ENCODE measurements at places on chromosomes 13 and 19.

GRCh38 chr13:108787700-108788414, 158.4 kb downstream of the MYO16 start:
- no peak for DNase-seq

DNA sequence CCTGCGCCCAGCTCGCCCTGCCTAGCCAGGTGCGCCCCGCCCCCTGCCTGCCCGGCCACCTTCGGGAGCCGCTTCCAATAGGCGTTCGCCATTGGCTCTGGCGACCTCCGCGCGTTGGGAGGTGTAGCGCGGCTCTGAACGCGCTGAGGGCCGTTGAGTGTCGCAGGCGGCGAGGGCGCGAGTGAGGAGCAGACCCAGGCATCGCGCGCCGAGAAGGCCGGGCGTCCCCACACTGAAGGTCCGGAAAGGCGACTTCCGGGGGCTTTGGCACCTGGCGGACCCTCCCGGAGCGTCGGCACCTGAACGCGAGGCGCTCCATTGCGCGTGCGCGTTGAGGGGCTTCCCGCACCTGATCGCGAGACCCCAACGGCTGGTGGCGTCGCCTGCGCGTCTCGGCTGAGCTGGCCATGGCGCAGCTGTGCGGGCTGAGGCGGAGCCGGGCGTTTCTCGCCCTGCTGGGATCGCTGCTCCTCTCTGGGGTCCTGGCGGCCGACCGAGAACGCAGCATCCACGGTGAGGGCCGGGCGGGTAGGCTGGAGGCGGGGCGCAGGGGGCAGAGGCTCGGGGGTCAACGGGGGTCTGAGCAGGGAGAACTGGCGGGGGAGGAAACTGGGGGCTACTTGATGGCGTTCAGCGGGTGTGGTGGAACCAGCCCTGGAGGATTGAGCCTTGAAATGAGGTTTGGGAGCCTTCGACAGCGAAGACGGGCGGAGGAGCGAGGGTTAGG, at the start of gene SPINT2:
SPINT2 (plus strand) TSS at position 88 of the 727 bp plus-strand sequence; CDS start at position 408, 320 bp downstream.
- DNase-seq: no peak

- no peak for DNase-seq
These were observed 95.1 kb downstream of the TSHZ3 start for GRCh38 chr19:31254180-31254551.

- no peak for DNase-seq
These were observed 25.3 kb downstream of the POMP start for GRCh38 chr13:28684257-28684656.

DNA sequence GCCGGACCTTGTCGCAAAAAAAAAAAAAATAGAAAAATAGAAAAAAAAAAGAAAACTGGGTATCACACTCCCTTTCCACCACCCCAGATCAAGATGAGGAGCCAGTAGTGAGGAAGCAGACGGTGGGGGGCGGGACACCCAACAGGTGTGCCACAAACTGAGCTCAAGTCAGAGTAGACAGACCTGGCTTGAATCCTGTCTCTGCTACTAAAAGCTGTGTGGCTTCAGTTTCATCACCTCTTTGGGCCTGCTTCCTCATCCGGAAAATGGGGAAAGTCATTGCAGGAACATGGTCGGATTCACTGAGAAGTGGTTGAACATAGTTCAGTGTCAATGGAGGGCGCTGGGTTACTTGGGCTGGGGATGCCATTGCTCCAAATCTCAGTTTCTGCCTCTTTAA, 2.9 kb downstream of the HIF3A start:
- DNase-seq: no peak

DNA sequence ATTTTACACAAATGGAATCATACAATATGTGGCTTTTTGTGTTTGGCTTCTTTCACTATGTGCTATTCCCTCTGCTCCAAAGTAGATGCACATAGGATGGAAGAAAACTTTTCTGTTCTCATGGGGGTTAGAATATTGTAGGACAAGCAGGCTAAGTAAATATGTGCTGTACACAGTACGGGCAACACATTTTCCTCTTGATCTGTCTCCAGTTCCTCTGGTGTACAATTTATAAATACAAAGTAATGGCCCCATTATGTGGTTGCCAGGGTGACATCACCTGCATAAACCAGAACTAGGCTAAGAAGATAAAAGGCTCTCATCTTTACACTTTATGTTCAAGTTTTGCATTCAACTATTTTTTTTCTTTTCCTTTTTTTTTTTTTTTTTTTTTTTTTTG, 41.0 kb upstream of the SOX21 start:
- no peak for DNase-seq

GRCh38 chr19:4511300-4512054, 6.8 kb downstream of the PLIN4 start:
- DNase-seq: no peak

DNA sequence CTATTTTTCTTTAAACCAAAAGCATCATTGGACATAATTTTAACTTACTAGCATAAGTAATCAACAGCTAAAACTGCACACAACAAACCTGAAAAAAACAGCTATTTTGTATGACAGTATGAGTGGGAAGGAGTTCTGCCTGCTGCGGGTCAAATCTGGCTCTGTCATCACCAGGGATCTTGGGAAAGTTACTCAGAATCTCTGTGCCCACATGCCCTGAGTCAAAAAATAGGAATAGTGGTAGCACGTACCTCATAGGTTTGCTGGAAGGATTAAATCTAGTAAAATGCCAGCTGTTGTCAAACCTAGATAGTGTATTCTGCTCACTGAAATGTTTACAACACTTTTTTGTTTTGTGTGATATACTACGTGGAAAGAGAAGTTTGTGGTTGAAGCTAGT, 1.1 kb downstream of the CLN5 start:
- DNase-seq: no peak

DNA sequence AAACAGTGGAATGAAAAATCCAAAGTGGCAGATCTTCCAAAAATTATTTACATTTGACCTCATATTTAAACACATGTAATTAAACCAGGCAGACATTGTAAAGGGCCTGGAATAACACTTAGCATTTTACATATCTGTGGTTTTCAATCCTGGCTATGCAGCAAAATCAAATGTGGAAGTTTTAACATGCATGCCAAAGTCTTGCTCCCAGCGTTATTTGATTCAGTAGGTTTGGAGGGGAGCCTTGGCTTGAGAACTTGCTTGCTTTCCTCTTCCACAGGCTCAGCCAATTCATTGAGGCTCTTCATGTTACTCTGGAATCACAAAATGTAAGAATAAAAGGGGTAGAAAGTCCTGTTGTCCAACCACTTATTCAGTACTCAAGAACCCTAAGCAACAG, 42.5 kb upstream of the INTS6 start:
- no peak for DNase-seq

GRCh38 chr13:52837850-52838249, 10.6 kb downstream of the PCDH8 start:
- DNase-seq: no peak

DNA sequence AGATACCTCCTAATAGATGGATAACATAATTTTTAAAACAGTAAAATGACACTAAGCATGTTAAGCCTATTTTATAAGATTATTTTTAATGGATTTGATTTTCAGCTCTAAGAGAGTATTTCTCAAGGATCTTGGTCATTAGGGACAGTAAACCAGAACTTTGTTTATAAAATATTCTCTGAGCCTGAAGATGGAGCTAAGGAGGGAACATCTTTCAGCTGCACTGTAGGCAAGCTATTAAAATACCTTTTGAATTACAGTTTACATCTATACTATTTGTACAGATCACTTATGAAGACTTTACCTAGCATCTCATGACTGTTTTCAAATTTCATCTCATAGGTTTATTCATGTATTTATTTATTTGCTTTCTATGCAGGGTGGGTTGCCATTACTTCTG, 345.3 kb downstream of the MYO16 start:
- DNase-seq: no peak

- no peak for DNase-seq
These were observed 5.9 kb upstream of the NANOS2 start for GRCh38 chr19:45920458-45920857.

DNA sequence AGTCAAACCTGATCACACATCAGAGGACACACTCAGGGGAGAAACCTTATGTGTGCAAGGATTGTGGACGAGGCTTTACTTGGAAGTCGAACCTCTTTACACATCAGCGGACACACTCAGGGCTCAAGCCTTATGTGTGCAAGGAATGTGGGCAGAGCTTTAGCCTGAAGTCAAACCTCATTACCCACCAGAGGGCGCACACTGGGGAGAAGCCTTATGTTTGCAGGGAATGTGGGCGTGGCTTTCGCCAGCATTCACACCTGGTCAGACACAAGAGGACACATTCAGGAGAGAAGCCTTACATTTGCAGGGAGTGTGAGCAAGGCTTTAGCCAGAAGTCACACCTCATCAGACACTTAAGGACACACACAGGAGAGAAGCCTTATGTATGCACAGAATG, 8.2 kb upstream of the ZNF527 start:
- no peak for DNase-seq

DNA sequence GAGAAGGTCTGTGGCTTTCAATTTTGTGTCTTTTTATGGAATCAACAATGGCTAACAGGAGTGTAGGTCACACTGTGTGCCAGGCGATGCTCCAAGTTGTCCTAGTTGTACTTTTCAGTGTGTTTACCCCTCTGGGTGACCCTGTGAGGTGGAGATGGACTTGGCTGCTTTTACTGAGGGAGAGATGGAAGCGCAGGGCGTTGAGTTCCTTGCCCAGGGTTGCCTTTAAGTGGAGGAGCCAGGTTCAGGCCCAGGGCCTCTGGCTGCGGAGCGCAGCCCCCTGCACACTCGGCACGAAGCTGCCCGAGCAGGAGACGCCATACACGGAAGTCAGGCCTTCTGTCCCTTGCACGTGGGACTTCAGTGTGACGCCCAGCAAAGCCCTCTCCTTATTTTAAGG, 112.8 kb downstream of the RAB20 start:
- DNase-seq: no peak

GRCh38 chr19:36121486-36122124, 6.3 kb downstream of the TBCB start:
- no peak for DNase-seq

DNA sequence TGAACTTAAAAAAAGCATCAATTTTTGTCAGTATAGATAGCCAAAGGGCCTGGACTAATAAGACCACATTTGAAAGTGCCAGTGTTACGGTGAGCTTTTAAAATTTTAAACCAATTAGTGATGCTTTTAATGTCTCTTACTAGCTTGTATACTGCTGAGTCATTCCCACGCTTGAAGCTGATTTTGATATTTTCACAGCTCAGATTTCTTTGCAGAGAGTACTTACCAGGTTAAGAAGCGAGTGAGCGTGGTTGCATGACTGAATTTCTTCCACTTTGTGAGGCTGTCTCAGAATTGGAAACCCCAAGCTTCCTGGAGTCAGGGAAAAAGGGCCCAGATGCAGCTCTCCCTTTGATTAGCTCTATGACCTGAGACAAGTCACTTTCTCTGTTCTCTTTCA, 74.5 kb upstream of the NBEA start:
- no peak for DNase-seq

- DNase-seq: no peak
These were observed 60.0 kb downstream of the ZNF627 start for GRCh38 chr19:11657307-11657706.

DNA sequence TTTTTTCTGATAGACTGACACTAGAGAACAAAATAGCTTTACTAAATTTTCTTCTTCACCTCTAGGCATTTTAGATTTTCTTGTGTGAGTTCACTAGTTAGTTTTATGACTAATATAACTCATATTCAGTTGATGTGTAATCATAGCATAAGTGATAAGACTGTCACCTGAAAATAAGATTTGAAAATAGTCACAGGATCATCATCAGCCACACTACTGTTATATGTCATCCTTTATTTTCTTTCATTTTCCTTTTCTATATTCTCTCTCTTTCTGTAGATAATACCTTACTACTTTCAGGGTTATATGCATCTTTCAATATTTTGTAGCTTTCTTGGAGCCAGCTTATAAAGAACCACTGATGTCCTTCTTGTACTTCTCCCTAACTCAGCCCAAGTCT, 292.6 kb downstream of the TDRD3 start:
- no peak for DNase-seq

- DNase-seq: no peak
These were observed 11.8 kb upstream of the RCBTB1 start for GRCh38 chr13:49597043-49597641.

GRCh38 chr13:60152114-60152513, 11.6 kb downstream of the DIAPH3 start:
- DNase-seq: no peak

GRCh38 chr13:113781571-113781970, 22.5 kb downstream of the TMEM255B start:
- no peak for DNase-seq

- DNase-seq: no peak
These were observed 1.2 kb downstream of the RAB11B start for GRCh38 chr19:8391198-8392016.

GRCh38 chr13:72125561-72125960, 258.6 kb upstream of the DACH1 start:
- DNase-seq: no peak

DNA sequence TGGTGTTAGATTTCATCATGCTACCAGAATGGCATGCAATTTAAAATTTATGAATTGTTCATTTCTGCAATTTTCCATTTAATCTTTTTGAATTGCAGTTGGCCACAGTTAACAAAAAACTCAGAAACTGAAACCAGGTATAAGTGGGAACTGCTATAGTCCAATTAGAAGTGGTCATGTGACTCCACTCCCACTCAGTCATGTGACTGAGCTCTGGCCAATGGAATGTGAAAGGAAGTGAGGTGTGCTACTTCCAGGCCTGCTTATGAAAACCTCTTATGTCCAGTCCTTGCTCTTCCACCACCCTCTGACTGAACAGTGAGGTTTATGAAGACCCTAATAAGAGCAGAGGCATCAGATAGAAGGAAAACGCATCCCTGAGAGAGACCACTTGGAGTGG, 47.0 kb downstream of the DLEU7 start:
- no peak for DNase-seq

- no peak for DNase-seq
These were observed 13.2 kb downstream of the DNAJC15 start for GRCh38 chr13:43036351-43037250.

DNA sequence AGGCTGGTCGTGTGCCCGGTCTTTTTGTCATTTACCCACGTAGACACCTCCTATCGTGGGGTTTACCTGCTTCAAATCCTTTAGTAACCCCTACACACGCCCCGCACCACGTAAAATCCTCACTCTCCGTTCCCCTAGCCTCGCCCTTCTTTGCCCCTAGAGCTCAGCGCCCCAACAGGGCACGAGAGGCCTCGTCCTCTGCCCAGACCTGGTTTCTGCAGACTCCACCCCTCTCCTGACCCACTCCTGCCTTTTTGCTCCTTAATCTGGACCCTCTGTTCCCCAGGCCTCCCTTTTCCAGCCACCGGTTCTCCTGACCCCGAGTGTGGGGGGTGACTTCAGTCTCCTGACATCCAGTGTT, 412 bp downstream of the ZNF528 start:
- no peak for DNase-seq

- no peak for DNase-seq
These were observed 100.0 kb downstream of the TSHZ3 start for GRCh38 chr19:31249217-31249616.

GRCh38 chr19:18633321-18633720, 3.5 kb upstream of the KLHL26 start:
- DNase-seq: no peak

DNA sequence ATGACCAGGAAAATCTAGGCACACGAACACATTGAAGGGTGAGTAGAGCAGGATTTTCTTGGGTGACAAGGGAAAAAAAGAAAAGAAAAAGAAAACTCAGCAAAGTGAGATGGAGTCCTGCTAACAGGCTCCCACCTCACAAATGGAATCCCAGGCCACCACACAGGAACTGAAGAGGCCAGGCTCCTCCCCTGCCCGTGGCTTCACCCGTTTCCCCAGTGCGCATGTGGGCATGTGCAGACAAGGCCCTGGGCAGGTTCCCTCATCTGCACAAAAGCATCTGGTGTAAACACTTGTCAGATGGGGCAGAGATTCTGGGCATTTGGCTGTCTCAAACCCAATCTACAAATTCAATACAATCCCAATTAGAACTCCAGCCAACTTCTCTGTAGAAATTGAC, 24.5 kb downstream of the CFAP97D2 start:
- no peak for DNase-seq

- no peak for DNase-seq
These were observed 3.8 kb downstream of the DBP start for GRCh38 chr19:48633148-48634035.
